ENCODE measurements at places on chromosomes 13 and 19.

GRCh38 chr19:43735013-43735412 is 19.1 kb downstream of the IRGC start:
- no peak for DNase-seq

DNA sequence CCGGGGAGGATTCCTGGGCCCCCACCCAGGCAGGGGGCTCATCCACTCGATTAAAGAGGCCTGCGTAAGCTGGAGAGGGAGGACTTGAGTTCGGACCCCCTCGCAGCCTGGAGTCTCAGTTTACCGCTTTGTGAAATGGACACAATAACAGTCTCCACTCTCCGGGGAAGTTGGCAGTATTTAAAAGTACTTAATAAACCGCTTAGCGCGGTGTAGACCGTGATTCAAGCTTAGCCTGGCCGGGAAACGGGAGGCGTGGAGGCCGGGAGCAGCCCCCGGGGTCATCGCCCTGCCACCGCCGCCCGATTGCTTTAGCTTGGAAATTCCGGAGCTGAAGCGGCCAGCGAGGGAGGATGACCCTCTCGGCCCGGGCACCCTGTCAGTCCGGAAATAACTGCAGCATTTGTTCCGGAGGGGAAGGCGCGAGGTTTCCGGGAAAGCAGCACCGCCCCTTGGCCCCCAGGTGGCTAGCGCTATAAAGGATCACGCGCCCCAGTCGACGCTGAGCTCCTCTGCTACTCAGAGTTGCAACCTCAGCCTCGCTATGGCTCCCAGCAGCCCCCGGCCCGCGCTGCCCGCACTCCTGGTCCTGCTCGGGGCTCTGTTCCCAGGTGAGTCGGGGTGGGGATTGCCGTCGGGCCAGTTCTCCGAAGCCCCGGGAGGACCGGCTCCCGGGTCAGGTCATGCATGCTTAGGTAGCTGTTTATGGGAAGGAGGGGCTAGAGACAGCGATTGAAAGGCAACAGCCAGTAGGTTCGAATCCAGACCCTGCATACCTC is at the start of gene ICAM1:
ICAM1 (plus strand) TSS at position 505 of the 779 bp plus-strand sequence; CDS start at position 545, 40 bp downstream.
- DNase-seq, result peak; percentile 47

DNA sequence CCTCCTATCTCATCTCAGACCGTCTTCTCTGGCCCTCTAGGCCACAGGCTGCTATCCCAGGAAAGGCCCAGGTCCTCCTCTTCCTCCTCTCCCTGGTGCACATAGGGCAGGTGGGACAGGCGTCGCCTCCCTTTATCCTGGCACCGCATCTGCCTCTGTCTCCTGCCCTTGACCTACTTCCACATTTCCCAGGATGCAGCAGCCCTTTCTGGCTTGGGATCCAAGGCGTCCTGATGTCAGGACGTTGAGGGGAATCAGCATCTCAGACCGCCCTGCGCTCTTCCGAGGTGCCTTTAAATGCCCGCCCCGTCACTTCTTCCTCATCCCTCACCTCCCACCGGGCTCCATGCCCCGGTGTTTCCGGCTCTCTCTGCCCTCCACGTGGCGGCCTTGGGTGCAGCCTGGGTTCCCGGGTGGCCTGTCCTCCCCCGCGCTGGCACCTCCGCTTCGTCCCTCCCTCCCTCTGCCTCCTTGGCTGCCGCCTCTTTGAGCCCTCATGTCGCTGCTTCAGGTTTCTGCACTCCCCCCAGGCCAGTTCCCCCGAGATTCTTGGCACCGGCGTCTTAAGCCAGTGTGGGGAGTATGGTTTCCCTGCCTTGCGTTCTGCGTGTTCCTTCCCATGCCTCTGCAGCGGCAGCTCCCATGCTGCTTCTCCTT is 66.3 kb downstream of the KDM4B start:
- DNase-seq, result no peak

GRCh38 chr19:17966550-17967256 is at the start of gene KCNN1:
TSS of gene KCNN1 (plus strand) at chr19:17967107. CDS start at chr19:17973889, 6,782 bp downstream.
- DNase-seq, result no peak

DNA sequence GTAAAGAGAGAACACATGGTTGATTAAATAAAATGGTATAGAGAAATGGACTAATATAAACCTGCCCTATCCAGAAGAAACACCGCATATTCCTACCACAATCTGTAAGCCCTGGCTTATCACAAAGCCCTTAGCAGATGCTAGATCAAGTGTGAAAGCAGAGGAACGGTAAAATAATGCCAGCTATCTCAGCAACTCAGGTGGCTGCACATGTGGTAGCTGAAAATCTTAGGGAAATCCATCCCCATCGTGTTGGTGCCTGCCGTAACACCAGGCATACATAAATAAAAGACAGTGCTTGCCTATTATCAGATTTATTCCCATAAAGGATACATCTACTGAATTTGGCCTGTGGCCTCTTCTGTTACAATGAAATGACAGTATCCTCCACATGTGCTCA is 304.1 kb upstream of the MAB21L1 start:
- DNase-seq, result no peak

- peak; percentile 23 for DNase-seq
Observed at GRCh38 chr19:7004313-7004931, 16.8 kb downstream of the MBD3L2B start.

GRCh38 chr19:32349051-32349450 is 3.6 kb downstream of the ZNF507 start:
- DNase-seq, result no peak

All from HT-29 (cell line).